ENCODE measurements at places on chromosomes 11 and 22.
A peak's percentile ranks its signal among the peaks of the same experiment; 100 is the strongest.

DNA sequence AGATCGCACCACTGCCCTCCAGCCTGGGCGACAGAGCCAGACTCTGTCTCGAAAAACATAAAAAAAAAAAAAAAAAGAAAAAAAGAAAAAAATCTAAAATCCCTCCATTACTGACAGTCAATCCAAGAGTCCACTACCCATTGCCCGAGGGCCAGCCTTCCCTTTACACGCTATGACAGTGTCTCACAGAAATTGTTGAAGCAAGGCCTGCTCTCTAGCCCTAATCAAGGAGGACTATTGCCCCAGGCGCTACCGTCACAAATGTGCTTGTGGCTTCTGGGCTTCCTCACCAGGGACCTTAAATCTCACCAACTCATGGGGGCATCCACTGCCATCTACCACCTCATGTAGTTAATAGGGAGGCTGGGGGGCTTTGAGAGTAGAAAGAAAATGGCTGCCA is 49.9 kb downstream of the UBASH3B start:
- DNase-seq: no peak

DNA sequence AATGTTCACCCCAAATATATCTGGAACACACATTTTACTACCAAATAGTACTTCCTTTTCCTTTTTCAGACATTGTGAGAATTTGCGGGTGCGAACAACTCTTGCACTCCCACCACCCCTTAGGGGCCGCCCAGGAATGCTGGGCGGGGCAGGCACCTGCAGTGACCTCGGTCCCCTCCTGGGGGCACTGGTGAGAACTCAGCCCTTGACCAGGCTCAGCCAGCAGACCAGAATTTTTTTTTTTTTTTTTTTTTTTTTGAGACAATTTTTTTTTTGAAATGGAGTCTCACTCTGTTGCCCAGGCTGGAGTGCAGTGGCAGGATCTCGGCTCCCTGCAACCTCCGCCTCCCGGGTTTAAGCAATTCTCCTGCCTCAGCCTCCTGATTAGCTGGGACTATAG is 75.8 kb downstream of the ARHGAP8 start:
- DNase-seq: no peak

- DNase-seq: no peak
Observed at GRCh38 chr11:8282631-8283030, 19.0 kb upstream of the LMO1 start.

- DNase-seq: no peak
Observed at GRCh38 chr11:70057080-70057479, 21.0 kb upstream of the ANO1 start.

- DNase-seq: no peak
Observed at GRCh38 chr11:28442131-28442530, 333.9 kb downstream of the METTL15 start.

GRCh38 chr11:10604340-10604748 is 35.9 kb upstream of the LYVE1 start:
- DNase-seq: no peak

DNA sequence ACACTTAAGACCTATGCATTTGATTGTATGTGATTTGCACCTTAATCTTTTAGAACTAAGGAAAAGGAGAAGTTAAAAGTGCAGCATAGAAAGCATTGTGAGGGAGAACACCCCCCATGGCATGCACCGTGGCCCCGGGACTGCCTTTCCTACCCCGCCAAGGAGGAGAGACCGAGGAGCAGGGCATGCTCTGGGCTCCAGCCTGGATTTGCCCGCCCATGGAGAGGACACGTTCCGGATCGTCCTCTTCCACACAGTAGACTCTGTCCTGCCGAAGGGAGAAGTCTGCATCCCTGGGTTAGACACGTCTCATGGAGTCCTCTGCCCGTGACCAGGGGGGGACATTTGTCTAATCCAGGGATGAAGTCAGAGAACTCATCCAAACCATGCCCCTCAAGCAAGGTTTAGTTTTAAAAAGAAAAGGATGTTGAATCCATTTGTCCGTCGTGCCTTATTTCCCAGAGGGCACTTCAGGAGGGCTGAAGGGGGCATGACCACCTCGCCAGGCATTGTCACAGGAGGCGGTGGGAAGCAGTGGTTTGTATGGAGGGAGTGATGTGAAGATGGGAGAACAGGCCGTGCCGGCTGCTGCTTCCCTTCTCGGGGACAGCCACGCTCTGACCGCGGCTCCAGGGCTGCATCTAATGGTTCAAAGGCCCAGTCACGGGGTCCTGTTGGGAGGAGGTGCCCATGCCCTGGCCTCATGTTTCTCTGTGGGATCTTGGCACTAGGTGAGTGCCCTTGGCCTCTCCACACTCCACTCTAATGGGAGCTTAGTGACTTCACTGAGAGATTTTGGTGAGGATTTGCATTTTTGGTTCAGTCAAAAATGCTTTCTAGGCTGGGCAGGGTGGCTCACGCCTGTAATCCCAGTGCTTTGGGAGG is 66.2 kb upstream of the GAL start:
- DNase-seq: no peak

- no peak for DNase-seq
Observed at GRCh38 chr11:68041617-68042218, 2.9 kb downstream of the TCIRG1 start.

- no peak for DNase-seq
Observed at GRCh38 chr11:96259134-96259830, 83.7 kb downstream of the MAML2 start.

DNA sequence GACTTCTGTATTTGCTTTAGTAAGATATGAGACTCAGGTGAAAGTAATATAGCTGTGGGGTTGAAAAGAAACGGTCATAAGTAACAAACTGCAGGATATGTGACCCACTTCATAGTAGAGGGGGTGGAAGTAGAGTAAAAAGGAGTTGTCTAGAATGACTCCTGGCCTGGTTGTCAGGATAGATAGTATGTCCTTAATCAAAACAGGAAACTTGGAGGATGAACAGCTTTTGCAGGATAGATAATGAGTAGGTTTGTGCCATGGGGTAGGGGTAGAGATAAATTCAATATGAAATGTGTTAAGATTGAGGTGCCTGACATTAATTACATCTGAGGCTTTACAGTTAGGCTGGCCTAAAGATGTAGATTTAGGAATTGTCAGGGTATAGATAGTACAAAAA is 47.0 kb upstream of the B3GNT6 start:
- DNase-seq: no peak

DNA sequence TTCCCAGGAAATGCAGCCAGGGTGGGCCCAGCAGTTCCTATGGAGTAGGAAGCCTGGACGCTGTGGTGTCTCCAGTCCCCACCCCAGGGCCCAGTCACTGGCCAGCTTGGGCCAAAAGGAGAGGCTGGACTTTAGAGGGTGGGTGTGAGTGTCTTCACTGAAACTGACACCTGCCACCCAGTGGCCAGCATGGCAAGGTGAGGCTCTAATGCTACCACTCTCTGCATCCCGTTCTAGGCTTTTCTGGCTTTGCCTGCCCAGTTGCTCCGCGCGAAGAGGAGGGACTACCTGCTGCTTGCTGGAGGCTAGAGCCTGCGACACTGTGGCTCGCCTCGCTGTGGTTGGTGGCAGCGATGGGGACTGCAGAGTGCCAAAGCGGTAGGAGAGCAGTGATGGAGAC is 35.4 kb downstream of the C22orf42 start:
- DNase-seq: no peak

GRCh38 chr11:9714272-9714940 is 50.5 kb downstream of the SWAP70 start:
- no peak for DNase-seq

DNA sequence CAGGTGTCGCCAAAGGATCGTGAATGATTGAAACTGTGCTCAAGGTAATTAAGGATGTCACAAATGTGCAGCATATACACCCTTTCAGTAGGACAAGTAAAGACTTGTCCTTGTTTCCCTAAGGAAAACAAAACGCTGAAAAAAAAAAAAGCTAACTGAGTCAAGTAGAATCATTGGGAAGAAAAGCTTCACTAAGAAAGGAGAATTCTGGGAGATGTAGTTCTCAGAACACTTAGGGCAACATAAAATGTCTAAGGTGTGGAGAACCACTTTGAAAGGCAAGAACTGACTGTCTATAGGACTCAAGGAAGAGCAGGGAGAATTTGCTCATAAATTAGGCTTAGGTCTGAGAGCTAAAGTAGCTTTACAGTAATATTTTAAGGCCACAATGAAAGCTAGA is 2.9 kb upstream of the OR5T1 start:
- no peak for DNase-seq

DNA sequence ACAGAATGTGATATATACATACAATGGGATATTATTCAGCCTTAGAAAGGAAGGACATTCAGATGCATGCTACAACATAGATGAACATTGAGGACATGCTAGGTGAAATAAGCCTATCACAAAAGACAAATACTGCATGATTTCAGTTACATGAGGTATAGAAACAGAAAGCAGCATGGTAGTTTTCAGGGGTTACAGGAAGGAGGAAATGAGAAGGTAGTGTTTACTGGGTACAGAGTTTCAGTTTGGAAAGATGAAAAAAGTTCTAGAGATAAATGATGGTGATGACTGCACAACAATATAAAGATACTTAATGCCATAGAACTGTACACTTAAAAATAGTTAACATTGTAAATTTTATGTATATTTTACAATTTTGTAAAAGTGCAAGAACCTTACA is 266.7 kb upstream of the C11orf87 start:
- no peak for DNase-seq

DNA sequence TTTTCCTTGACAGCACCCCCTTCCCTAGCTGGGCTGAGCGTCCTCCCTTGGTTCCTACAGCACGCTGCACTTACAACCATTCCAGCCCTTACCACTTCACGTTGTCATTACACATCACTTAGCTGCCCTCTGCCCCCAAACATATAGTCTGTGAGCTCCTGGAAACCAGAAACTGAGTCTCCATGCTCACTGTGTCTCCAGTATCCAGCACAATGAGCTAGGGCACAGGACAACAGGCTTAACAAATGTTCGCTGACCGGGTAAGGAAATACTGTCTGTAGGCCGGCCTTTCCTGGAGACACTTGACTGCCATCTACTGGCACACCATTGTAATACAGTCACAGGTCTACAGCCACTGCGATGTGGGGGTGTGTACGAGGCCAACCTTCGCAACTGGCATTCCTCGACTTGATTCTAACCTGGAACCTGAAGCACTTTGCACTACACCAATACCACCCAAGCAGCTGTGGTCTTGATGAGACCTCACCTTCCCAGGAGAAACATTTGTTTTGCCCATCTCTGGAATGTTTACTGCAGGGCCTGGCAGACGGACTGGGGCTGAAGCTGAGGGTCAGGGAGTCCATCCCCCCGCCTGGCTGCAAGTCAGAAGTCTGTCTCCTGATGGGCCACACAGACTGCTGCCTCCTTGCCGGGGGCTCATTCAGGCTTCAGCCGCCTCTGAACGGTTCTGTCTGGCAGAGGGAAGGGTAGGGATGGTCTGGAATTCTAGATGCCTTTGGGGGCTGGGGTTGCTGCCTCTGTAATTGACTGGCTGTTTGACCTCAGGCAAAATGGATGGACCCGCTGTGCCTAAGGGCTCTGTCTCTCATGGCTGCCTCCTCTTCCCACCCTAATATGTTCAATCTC is 72.0 kb downstream of the SYN3 start:
- peak; percentile 65 for DNase-seq

DNA sequence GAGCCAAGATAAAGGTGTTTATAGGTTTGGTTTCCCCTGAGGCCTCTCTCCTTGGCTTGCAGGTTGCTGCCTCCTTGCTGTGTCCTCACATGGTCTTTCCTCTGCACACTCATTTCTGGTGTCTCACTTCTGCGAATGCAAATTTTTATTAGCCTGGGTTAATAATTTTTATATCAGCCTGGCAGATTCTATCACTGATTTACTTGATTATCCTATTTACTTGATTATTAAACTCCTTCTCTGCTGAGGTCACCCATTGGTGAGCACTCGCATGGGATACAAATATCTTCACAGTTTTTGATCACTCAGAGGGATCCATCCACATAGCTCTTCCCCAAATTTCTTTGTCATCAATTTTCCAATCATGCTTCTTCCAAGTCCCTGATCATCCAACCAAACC is 90.9 kb upstream of the IGLL5 start:
- DNase-seq: no peak

DNA sequence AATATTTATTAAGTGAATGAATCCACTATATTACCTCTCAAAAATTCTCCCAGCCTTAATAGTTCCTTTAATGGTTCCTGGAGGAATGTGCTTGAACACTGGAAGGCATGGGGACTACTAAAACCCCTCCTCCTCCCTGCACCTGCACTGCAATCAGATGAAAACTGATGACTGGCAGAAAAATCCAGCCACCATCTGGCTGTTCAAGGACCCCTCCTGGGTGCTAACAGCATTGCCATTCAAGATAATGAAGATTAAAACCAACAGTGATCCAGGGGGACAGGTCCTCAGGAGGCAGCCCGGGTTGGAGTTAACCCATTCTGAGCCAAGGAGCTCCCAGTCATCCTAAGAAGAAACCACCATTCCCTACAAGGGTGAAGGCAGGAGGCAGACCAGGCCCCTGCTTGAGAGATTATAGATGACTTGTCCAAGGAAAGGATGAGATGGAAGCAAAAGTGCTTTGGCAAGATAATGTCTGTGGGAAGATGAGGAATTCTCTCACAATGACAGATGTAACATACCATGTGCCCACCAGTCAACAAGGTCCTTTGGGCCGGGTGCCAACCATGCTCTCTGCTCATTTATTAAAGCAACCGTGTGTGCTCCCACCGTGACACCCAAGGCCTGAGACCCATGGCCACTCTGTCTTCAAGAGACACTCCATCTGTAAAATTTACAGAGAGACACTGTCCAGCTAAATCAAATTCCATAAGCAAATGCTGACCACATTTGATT is 90.6 kb downstream of the LARGE1 start:
- no peak for DNase-seq

DNA sequence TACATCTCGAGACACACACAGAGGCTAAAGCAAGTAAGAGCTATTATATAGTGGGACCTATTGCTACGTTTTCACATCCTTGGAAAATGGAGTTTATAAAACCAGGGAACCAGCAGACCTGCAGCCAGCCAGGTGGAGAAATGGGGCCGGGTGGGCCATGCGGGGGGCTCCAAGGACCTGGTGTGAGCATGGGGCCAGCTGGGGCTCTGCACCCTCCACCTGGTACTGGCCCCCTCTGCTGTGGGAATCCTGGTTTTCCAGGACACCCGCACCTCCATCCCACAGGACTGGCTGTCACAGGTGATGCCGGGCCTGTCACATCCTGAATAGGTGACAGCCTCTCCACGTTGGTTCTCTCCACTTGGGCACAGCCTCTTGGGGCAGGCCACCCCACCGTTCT is 11.3 kb downstream of the DHCR7 start:
- DNase-seq: no peak

DNA sequence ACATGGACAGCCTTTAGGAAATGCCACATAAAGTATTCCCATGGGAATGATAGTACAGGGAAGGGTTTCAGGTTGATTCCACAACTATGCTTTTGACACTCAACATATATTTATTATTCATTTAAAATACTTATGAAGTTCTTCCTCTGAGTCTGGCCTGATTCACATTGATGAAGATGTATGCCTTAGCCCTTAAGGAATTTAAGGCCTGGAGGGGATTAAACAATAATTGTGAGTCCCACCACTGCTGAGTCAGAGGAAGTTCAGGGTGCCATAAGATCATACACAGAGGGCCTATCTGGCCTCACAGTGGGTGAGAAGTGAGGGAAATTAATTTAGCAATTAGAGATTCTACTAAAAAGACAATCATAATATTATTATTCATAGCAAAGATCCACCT is 161.1 kb upstream of the SNX19 start:
- DNase-seq: no peak
